CD14-positive monocyte (primary cell): ENCODE measurements at places on chromosomes 16 and 17.

DNA sequence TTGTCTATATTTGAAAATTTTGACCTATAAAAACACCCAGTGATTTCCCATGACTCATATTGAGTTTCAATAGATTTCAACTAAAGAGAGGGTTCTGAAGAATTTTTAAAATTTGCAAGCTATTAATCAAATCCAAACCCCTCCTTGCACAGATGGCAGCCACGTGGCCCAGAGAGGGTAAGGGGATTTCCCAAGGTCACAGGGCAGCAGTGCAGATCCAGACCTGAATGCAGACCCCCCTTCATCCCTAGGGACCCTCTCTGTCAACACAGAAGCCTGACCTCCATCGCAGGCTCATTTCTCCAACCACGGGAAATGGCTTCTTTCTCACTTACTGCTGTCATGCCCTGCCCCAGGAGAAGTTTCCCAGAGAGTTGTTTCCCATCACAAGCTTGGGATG, 24.7 kb upstream of the CES5A start:
- DNase-seq = no peak

DNA sequence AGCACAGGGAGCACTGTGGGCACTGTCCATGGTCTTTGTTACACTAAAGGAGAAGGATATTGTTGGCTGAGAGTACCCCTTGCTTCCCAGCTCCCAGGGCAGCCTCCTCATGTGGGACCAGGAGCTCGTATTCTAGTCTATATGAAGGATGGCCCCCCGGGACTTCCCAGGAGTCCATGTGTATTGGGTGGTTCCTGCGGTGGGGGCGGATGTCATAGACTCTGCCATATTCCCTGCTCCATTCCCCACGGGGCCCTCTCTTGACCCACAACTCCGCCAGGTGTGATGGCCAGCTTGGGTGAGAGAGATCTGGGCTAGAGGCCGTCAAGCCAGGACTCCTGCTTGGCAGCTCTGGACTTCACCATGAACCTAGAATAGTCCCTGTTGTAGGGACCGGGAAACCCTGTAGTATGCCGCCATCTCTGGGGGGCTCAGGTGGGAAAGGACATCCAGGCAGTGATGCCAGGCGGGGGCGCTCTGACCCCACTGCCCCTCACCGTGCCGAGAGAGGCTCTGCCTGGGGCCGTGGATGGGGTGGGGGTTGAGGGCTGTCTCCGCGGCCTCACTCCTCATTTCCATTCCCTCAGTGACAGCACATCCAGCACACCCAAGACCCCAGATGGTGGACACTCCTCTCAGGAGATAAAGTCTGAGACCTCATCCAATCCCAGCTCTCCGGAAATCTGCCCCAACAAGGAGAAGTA, 37.8 kb downstream of the OR1D5 start:
- no peak for DNase-seq

DNA sequence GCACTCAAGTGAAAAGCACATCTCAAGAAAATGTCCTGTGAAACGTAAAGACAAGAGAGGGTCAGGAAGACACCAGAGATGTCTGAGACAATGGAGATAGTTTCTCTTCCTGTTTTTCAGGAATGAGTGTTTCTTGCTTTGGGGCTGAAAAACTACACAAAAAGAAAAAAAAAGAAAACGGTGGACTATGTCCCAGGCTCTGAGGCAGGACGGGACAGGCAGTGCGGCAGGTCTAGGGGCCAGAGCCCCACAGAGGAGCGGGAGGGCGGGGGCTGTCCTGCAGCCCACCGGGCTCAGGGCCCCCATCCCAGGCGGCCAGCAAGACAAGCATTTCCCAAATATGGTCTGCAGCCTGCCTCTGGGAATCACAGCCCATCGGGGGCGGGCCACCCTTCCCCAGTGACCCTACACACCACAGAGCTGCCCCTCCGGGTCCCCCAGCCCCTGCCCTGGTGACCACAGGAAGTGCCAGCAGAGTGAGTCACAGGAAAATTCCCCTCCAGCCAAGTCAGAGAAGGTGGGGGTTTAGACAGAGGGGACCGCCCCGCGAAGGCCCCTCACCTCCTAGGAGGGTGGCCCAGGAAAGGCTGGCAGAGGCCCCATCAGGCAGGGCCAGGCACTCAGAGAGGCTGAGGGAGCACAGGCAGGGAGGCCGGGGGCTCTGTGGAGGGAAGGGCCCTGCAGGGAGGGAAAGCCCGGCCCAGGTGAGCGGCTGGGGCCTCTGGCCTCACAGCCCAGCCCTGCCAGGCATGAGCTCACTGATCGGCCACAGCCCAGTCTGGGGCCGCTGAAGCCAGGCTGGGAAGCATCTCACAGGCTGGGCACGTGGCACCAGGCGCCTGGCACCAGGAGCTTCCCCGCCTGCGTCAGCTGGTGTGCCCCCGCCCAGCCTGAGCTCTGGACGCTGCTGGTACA, 6.3 kb downstream of the BCAR1 start:
- DNase-seq = peak; percentile 2

DNA sequence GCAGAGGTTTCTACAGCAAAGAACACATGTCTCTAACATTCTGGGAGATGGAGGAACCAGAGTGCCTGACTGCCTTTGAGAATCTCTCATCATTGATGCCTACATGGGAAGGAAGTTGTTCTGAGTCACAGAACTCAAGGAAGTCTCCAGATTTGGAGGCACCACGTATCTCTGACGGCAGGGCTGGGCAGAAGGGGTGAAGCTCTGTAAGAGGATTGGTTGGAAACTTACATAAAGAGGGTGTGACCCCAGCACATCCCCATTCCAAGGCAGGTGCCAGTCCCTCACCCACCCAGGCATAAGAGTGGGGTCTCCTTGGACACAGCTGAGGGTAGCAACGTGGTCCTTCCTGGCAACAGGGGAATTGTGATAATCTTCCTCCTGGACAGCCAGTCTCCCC, 17.4 kb downstream of the TNFRSF13B start:
- no peak for DNase-seq

GRCh38 chr16:67917140-67917851, 14.4 kb downstream of the CTRL start:
- DNase-seq = no peak

DNA sequence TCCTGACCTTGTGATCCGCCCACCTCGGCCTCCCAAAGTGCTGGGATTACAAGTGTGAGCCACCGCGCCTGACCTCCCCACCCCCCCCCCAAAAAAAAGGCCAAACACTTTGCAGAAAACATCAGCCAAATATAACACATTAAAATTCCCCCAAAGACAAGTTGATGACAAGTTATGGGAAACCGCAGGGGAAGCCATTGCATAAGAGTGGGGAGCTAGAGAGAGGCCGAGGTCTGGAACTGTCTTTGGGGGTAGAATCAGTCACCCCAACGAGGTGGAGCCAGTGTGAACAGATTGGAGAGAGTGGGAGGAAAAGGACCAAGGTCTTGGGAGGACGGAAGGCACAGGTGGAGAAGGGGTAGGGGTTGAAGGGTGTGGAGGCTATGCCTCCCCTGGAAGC, 2.8 kb downstream of the DRC3 start:
- peak; percentile 84 for DNase-seq

GRCh38 chr17:37344519-37344918, 31.3 kb upstream of the C17orf78 start:
- DNase-seq = no peak

DNA sequence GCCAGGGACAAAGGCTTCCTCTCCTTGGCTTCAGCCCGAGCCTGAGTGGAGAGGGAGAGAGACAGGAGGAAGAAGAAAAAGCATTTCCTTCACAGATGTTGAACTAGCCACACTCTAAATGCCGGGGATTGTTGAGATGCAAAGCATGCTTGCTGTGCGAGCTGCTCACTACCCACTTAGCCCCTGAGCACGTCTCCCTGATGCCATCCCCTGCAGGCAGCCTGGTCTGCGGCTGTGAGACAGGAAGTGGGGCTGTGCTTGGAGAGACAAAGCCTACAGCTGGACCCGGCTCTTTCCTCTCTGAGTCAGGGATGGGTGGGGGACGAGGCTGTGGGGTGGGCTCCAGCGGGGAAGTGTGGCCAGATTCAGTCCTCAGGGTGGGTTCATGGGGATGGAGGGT, 13.7 kb downstream of the WNT9B start:
- DNase-seq = no peak

GRCh38 chr17:187130-187529, 5.7 kb upstream of the DOC2B start:
- DNase-seq = no peak

DNA sequence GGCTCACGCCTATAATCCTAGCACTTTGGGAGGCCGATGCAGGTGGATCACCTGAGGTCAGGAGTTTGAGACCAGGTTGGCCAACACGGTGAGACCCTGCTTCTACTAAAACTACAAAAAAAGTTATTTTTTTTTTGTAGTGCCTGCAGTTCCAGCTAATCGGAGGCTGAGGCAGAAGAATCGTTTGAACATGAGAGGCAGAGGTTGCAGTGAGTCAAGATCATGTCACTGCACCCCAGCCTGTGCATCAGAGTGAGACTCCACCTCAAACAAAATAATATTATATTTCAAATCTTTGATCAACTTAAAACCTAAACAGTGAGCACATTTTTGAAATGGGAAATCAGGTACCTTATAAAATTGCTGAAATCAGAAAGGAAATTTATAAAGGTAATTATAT, 36.5 kb downstream of the NCOR1 start:
- DNase-seq = no peak

DNA sequence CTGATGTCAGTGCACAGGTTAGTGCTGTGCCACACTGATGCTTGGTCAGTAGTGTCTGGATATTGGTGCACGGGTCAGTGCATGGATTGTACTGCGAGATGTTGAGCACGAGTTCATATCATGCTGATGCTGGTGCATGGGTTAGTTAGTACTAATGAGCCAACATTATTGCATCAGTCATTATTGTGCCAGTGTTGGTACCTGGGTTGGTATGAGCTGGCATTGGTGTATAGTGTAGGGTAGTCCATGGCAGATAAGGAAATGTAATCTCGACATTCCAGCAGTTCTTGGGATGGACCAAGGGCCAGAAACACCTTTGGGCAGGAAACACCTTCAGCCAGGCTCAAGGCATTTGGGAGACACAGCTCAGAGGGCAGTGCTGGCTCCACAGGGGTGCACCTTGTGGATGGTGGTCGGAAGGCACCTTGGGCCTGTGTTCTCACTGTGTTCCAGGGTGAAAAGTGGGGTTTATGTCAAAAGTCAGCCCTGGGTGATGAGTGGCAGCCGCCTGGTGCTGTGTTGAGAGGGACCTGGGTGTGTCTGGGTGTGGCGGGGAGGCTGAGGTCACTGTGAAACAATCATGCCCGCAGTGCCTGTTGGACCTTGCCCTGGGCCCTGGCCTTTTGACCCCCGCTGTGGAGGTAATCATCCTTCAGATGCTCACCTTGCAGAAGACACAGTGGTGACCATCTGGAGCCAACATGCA, 100.7 kb upstream of the ZNF469 start:
- no peak for DNase-seq

DNA sequence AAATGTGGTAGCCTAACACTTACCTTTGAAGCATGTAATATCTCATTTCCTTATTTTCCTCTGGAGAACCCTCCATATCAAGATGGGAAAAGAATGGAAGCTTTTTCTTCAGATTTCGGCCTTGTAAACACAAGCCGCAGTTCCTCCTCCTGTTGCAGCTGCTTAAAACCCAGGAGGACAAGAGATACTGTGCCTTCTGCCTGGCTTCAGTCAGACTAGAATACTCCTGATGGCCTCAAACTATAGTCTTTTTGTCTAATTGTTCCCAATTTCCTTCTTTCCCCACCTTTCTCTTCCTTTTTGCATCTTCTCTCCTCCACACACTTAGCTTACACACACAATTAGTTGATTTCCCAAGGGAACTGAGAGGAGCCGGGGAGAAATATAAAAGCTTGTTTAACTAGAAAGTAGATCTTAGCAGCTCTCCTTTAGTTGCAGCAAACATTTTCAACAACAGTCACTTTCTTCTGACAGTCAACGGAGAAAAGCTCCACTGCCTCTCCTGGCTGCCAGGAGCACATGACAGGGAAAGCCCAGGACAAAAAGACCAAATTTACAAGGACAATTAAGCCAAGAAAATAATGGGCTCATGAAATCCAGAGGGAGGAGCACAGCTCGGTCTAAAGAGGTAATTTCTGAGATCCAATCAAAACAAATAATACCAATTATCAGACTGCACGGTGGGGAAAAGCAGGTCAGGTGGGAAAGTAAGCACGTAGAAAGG, 76.4 kb upstream of the C17orf78 start:
- no peak for DNase-seq

DNA sequence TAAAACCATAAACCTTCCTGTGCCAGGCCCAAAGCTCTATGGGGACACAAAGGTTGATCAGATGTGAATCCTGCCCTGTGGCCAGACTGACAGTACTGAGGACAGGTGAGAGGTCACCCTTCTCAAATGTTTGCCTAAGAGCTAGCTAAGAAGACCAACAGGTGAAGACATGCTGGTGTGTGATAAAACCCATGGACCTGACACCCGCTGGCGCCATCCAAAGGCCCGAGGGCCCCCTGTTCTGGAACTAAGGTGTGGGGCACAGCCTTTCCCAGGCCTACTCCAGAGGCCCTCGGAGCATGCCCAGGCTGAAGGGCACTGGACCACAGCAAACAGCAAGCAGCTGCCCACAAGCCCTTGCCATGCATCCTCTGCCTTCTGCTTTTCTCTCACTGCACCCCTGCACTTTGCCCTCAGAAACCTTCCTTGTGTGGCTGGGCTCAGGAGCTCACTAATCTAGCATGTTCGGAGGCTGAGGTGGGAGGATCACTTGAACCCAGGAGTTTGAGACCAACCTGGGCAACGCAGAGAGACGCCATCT, 5.2 kb upstream of the CDK3 start:
- DNase-seq = no peak

DNA sequence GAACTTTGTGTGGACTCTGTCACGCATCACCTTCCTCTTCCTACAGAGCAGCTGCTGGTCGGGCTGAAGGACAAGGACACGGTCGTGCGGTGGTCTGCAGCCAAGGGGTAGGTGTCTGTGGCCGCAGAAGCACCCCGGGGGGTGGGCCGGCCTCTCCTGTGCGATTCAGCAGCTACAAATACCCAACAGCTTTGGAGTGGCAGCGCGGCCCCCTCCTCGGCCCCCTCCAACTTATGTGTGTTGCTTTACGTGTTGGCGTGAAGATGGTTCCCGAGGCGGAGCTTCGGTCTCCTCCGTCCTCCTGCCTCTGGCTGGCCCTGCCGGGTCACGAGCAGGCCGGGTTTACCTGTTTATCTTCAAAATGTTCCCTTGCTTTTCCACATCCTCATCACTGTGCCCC, 32.3 kb downstream of the ZNF750 start:
- DNase-seq = no peak
